ENCODE measurements at places on chromosomes 13 and 19. TPM values are rescaled to one million over a fixed set of nuclear protein-coding genes. Genes with fewer than 3 reads are reported as not detected.

The WDR87 gene
- total RNA-seq: not detected

The TNFSF9 gene
- 2.6 TPM for total RNA-seq

The TMPRSS9 gene
- total RNA-seq: not detected

The MRI1 gene
- total RNA-seq: 82.7 TPM

The SIGLECL1 gene
- total RNA-seq: not detected

The TMEM59L gene
- total RNA-seq: 2.1 TPM

The MTUS2 gene
- total RNA-seq: 5.4 TPM
